ENCODE measurements at places on chromosomes 12 and 14.

- DNase-seq: no peak
Measured at GRCh38 chr14:85576848-85577542, 47.1 kb downstream of the FLRT2 start.

GRCh38 chr12:80598004-80598606 is 109.3 kb upstream of the MYF6 start:
- no peak for DNase-seq

- DNase-seq: no peak
Measured at GRCh38 chr12:130179191-130179590, 16.9 kb downstream of the FZD10 start.

GRCh38 chr14:105664691-105665090 is 138.3 kb downstream of the TMEM121 start:
- no peak for DNase-seq

- DNase-seq: no peak
Measured at GRCh38 chr14:70036665-70037064, 152.1 kb downstream of the SLC8A3 start.

- DNase-seq: no peak
Measured at GRCh38 chr12:88553941-88554658, 26.2 kb downstream of the KITLG start.

- DNase-seq: no peak
Measured at GRCh38 chr12:122023339-122024131, 1.9 kb downstream of the BCL7A start.

DNA sequence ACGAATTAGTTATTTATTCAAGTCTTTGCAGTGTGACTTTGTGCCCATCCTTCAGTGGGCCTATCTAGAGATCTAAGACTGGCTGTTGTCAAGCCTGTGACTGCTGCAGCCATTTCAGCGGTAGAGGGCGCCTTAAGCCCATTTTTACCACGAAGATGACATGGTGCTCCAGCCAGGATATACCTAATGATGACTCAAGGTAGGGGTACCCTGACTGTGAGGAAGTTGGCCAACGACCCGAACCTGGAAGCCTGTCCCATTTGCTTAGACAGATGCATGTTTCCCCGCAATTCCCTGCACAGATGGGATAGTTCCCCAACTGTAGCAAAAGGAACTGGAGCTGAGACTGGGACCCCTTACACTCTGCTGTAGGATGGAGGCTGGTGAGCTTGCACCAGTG is 41.3 kb downstream of the RAB3IP start:
- no peak for DNase-seq

- DNase-seq: no peak
Measured at GRCh38 chr14:76673261-76673660, 88.0 kb upstream of the VASH1 start.

GRCh38 chr12:116026768-116027550 is 250.5 kb downstream of the MED13L start:
- no peak for DNase-seq

- no peak for DNase-seq
Measured at GRCh38 chr12:66916189-66916588, 237.3 kb upstream of the GRIP1 start.

DNA sequence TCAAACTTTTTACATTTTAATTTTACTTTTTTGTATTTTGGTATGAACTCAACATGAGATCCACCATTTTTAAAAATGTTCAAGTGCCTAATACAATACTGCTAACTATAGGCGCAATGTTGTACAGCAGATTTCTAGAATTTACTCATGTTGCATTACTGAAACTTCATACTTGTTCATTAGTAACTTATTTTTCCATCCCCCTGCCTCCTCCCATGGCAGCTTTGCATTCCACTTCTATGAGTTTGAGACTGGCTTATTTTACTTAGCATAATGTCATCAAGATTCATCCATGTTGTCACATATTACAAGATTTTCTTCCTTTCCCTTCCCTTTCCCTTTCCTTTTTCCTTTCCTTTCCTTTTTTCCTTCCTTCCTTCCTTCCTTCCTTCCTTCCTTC is 825.9 kb downstream of the SLC16A7 start:
- no peak for DNase-seq

DNA sequence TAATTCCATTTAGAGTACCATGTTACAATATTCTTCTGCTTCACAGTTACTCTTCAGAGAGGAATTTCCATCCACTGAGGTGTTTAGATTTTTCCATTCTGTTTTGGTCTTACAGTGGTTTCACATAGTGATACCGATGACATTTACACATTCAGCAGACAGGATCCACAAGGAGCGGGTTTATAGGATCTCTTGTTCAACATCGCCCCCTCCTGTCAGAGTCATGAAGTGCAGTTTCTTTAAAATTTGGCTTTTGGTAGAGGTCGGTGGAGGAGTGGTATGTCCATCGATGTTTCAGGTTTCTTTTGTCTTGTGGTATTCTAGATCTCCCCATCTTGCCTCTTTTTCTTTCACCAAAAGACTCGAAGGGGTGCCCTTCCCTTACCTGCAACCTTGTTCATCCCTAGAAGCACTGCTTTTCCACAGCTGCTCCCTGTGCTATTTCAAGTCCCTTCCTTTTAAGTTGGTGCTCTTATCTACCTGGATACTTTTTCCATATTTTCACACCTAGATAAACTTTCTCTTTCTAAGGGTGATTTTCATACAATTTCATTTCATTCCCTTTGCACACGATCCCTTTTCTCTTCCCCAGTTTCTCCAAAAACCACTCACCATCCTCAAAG is 181.3 kb downstream of the ITPR2 start:
- no peak for DNase-seq

DNA sequence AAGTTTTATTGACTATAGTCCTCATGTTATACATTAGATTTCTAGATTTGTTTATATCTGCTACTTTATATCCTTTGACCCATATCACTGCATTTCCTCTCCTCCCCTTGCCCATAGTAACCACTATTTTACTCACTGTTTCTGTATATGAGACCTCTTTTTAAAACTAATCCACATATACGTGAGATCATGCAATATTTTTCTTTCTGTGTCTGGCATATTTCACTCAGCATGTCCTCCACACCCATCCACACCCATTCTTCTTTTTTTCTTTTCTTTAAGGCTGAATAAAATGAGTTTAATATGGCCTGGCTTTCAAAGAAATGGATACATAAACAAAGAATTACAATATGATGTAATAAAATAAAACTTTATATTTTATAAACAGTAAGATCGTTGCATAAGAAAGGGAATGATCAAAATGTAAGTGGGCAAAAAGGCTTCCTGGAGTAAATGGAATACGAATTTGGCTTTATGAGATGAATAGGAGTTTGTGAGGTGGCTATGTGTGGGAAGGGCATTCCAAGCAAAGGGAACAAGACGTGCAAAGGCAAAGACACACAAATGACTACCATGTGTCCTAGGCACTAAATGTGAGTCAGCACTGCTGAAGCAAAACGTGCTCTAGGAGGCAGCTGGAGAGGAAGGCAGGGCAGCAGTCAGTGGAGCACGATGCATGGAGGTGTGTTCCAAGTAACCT is 53.2 kb upstream of the HIF1A start:
- DNase-seq: no peak

GRCh38 chr12:127998988-127999387 is 268.0 kb upstream of the TMEM132C start:
- no peak for DNase-seq

DNA sequence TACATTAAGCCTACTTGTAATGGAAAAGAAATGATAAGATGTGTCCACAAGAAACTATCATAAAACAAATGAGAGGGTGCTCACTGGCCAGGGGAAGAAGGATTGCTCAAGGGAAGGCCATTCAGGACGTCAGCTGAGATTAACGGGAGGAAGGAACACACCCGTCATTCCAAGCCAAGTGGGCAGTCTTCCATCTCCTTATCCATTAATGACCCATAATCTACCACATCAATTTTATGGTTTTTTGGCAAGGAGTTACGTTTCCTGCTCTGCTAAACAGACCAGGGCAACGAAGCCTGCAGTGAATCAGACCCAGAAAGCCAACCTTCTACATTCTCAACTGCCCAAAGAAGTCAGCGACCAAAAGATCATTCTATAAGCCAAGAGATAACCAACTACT is 25.1 kb downstream of the PRKAB1 start:
- DNase-seq: no peak

GRCh38 chr12:65764325-65764724 is 60.0 kb upstream of the HMGA2 start:
- DNase-seq: no peak

- no peak for DNase-seq
Measured at GRCh38 chr14:66650491-66650911, 142.6 kb downstream of the GPHN start.

GRCh38 chr12:78726854-78727253 is 137.7 kb upstream of the SYT1 start:
- DNase-seq: no peak

GRCh38 chr12:46521145-46521544 is 148.6 kb upstream of the SLC38A2 start:
- DNase-seq: no peak

DNA sequence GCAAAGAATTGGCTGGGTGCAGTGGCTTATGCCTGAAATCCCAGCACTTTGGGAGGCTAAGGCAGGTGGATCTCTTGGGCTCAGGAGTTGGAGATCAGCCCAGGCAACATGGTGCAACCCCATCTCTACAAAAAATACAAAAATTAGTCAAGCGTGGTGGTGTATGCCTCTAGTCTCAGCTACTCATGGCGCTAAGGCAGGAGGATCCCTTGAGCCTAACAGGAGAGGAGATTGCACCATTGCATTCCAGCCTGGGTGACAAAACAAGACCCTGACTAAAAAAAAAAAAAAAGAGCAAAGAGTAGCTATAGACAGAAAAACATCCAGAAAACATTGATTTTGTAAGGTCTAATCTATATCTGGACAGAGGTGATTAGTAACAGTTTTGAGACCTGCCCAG is 25.0 kb downstream of the KIF21A start:
- no peak for DNase-seq

- no peak for DNase-seq
Measured at GRCh38 chr12:51417826-51418225, 6.8 kb upstream of the SLC4A8 start.

- no peak for DNase-seq
Measured at GRCh38 chr12:45907955-45908354, 82.4 kb downstream of the SCAF11 start.

GRCh38 chr14:36510078-36510799 is 9.8 kb downstream of the NKX2-1 start:
- no peak for DNase-seq

- no peak for DNase-seq
Measured at GRCh38 chr14:101226603-101227425, 323.3 kb upstream of the RTL1 start.

GRCh38 chr12:95851606-95852005 is 7.1 kb upstream of the SNRPF start:
- no peak for DNase-seq

- DNase-seq: no peak
Measured at GRCh38 chr12:116196226-116196625, 81.3 kb downstream of the MED13L start.

- DNase-seq: no peak
Measured at GRCh38 chr14:87994974-87995373, 2.0 kb upstream of the GALC start.

DNA sequence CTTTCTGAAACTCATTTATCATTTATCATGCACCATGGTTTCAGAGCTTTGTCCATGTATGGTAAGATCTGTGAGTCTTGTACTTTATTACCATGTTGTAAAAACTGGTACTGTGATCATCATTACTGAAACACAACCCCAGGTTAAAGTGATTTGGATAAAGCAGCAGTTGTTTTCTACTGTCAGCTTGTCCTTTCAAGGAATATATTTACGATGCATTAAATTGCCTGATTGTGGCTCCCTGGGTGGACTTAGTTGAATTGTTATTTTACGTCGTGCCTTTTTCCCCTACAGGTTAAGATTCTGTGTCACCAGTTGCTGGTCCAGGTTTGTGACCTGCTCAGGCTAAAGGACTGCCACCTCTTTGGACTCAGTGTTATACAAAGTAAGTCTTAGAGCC is 46.1 kb downstream of the FRMD6 start:
- no peak for DNase-seq
